Activated CD4-positive, alpha-beta T cell treated with anti-CD3 and anti-CD28 coated beads, Interleukin-2, amount 10 ng/mL, durations not matched to agents 24 days and 14 days (primary cell): ENCODE measurements at places on chromosomes 4 and X. TPM values are rescaled to one million over a fixed set of nuclear protein-coding genes. Genes with fewer than 3 reads are reported as not detected.

Gene MTNR1A
- not detected in 2 replicates for total RNA-seq

Gene LEF1
- total RNA-seq: 131 and 141 TPM in 2 replicates

Gene CDX4
- not detected in 2 replicates for total RNA-seq

Gene TXK
- total RNA-seq: 7.6 and 8.0 TPM in 2 replicates

Gene GPR173
- total RNA-seq: not detected in 2 replicates

GRCh38 chr4:8182294-8182693, 16.8 kb upstream of the SH3TC1 start:
- DNase-seq: no peak

- DNase-seq: no peak
Measured at GRCh38 chr4:185334326-185334725, 61.4 kb downstream of the LRP2BP start.

DNA sequence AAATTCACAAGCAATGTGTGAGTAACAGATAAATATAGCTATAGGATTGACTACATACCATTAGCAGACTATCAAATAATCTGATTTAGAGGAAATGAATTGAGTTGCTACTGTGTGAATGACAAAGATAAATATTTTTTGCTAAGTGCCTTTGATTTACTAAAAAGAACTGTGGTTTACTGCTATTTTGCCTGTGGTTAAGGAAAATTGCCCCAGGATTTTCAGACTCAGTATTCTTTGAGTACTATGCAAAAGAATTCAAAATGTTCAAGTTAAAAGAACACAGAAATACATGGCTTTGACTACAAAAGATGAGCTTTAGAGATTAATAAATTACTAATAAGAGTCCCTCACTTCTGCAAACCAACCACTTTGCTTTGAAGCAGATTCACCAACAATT, 853.8 kb downstream of the ADGRL3 start:
- DNase-seq: no peak

GRCh38 chrX:128975745-128976144, 547.5 kb downstream of the SMARCA1 start:
- DNase-seq: peak; percentile 59

- no peak for DNase-seq
Measured at GRCh38 chr4:150457802-150458201, 124.1 kb upstream of the MAB21L2 start.

- no peak for DNase-seq
Measured at GRCh38 chr4:173273941-173274340, 60.2 kb downstream of the HMGB2 start.

DNA sequence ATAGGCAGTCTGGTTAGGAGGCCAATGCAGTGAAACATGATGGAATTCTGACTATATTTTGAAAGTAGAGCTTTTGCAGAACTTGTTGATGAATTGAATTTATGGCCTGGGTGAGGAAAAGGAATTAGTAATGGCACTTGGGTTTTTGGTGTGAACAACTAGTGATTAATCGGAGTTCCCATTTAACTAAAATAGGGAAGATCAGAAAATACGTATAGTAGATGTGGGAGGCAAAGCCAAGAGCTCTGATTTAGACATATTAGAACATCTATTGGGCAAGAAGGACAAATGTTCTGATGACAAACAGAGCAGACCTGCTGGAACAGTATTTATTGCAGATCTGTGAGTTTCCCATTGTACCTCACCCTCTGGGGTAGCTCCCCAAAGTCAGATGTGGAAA, 12.3 kb upstream of the NDP start:
- DNase-seq: no peak
